ENCODE measurements at places on chromosomes 12 and 14.

GRCh38 chr12:114848666-114849065 is 164.7 kb upstream of the TBX3 start:
- DNase-seq = no peak

- DNase-seq = no peak
Measured at GRCh38 chr14:69059658-69060623, 80.8 kb upstream of the ACTN1 start.

DNA sequence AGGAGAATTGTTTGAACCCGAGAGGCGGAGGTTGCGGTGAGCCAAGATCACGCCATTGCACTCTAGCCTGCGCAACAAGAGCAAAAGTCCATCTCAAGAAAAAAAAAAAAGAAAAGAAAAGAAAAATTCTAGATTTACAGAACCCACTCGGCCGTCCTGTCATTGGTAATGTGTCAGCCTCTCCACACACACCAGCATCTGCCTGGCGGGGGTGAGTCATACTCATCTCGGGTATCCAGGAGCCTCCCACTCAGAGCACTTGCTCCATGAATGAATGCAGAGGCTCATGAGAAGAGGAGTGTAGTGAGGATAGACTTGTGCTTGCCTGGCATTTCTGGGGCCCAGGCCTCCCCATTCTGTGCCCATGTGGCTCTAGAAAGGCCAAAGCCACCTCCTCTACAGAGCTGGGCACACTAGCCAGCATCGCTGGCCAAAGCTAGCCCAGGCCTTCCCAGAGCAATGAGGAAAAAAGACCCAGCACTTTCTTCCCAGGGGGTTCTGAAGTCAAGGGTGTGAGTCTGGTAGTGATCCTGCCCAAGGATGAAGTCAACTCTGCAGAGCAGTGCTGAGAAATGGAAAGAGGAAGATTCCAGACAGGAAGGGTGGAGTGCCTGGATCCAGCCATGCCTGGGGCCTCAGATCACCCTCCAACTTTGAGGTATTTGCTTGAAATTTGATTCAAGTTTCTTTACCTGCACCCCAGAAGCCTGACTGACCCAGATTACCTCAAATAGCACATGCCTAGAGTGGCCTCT is 31.2 kb upstream of the KLC1 start:
- no peak for DNase-seq

DNA sequence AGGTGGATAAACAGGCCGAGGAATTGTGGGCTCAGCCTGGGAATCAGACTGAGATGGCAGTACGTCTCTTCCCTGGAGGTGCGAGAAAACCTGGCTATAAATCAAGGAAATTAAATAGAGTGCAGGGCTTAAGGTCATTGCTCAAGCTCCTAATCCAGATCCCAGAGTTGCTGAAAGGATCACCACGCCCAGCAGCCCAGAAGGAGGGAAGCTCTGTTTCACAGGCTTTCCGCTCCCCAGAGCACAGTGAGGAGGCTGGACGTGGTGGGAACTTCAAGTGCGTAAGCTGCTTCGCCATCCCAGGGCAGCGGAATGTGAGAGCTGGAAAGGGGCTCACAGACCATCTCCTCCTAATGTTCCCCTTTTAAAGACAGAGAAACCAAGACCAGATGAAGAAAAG is 651.6 kb upstream of the TBX3 start:
- no peak for DNase-seq

DNA sequence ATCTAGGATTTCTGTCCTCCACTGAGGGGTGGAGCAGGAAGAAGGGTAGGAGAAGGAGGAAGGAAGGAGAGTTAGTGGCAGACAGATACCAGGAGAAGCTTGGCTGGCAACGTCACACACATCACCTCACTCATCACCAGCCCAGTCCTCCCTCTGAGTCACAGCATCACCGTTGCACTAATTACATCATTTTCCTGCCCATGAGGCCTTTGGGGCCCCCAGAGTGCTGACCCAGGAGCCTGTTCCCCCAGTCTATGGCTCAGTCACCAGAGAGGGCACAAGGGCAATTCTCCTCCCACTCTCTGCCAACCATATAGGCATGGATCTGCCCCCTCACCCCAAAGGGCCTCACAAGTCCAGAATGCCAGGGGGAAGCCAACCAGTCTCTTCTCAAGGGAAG is 4.6 kb downstream of the RND1 start:
- no peak for DNase-seq

DNA sequence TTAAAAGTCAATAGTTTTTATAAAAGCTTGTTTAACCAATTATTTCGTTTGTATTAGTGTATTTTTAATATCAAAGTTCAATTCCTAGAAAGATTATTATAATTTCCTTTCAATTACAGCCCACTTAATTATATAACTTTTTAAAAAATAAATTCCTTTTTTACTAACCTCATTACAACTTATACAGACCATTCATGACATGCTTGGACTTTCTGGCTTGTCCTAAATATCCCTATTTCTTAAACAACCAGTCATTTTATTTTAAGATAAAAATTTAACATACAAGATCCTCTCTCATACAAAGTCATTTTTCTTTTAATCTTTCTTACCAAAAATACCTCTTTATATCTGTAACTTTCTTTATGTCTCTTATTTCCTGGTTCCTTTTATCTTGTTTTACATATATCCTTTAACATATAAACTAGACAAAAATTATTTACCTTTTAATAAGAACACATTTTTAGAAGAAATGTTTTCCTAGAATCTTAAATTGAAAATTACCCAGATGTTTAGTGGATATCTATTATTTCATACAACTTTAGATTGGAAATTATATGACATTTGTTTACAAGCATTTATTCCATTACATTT is 10.4 kb upstream of the TMEM263 start:
- DNase-seq = no peak

GRCh38 chr14:68506021-68506644 is 286.7 kb downstream of the ZFP36L1 start:
- no peak for DNase-seq

DNA sequence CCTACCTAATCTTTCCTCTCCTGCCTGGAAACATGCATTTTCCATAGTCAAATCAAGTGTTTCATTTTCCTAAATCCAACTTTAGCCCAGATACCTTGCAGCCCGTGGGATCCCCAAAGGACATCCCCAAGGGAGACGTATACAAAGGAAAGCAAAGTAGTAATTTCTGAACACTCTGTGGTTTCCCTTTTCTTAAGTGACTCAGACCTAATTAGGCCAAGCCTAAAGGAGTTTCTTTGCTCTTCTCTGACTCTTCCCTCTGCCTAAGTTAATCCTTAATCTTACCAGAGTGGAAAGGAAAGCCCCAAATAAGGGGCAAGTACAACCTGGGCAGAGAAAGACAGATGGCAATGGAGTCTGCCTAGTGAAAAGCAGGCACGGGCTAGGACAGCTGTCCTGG is 250.3 kb downstream of the SPTSSA start:
- DNase-seq = no peak
